ENCODE measurements at places on chromosomes 1 and 21.

DNA sequence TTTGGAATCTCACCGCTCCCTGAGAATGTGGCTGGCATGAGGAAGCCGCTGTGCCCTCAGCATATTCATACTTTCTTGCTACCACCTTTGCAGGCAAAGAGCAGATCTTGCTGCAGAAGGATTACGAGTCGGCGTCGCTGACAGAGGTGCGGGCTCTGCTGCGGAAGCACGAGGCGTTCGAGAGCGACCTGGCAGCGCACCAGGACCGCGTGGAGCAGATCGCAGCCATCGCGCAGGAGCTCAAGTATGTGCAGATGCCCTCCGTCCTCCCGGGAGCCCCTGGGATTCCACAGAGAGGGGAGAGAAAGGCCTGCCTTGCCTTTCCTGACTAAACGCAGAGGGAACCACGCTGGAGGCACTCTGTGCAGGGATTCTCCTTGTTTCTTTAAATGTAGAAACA lies 50.6 kb upstream of the MTR start:
- DNase-seq = no peak

DNA sequence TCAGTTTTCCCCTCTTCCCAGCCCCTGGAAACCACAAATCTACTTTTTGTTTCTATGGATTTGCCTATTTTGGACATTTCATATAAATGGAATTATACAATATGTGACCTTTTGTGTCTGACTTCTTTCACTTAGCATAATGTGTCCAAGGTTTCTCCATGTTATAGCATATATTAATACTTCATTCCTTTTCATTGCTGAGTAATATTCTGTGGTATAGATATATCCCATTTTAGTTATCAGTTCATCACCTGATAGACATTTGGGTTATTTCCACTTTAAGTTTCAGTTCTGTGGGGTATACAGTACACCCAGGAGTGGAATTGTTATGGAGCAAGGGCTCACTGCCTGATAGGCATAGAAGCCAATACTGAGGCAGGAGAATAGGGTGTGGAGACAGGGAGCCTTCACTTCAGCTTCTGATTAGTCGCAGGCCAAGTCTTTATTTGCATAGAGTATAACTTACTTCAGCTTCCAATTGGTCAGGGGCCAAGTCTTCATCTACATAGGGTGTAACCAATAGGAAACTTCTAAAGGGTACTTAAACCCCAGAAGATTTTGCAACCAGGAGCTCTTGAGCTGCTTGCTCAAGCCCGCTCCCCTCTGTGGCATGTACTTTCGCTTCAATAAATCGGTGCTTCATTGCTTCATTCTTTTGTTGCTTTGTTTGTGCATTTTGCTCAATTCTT lies 8.3 kb upstream of the NVL start:
- no peak for DNase-seq

GRCh38 chr1:17014671-17015567 lies 3.2 kb upstream of the ATP13A2 start:
- no peak for DNase-seq

GRCh38 chr1:173409613-173410012 lies 67.5 kb upstream of the PRDX6 start:
- DNase-seq = peak; percentile 54

- no peak for DNase-seq
Measured at GRCh38 chr1:214471458-214471857, 79.9 kb downstream of the PTPN14 start.

GRCh38 chr1:34657266-34657665 lies 97.6 kb upstream of the GJB5 start:
- no peak for DNase-seq

DNA sequence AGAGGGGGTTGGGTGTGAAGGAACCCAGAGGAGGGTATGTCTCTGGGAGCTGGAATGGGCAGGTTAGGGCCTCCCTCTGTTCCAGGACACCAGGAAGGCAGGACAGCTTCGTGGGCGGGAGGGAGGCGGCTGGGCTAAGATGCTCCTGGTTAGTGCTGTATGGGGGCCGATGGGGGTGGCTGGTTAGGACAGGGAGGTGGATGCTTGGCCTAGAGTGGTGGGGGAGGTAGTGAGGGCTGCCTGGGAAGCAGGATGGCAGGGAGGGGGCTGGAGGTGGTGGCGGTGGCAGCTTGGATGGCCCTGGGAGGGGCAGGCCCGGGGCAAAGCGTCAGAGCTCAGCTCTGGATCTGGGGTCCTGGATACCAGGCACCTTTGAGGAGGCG lies 6.2 kb upstream of the MMP23B start:
- DNase-seq = no peak

GRCh38 chr21:40177979-40178378 lies 310.7 kb downstream of the PCP4 start:
- no peak for DNase-seq

- DNase-seq = no peak
Measured at GRCh38 chr1:92754719-92755050, 30.2 kb downstream of the EVI5 start.

GRCh38 chr1:100239961-100240360 lies 9.7 kb downstream of the DBT start:
- no peak for DNase-seq

- no peak for DNase-seq
Measured at GRCh38 chr1:113018911-113019310, 54.1 kb upstream of the LRIG2 start.

Measured in body of pancreas (tissue), 4 donors.